SHP77 treated with DMSO at 0.1 percent for 48 hours (cell line): ENCODE measurements at places on chromosomes 11 and 22.

GRCh38 chr11:134481135-134481534, 69.1 kb upstream of the B3GAT1 start:
- no peak for DNase-seq

GRCh38 chr11:66970807-66971442, 4.2 kb upstream of the C11orf86 start:
- no peak for DNase-seq

DNA sequence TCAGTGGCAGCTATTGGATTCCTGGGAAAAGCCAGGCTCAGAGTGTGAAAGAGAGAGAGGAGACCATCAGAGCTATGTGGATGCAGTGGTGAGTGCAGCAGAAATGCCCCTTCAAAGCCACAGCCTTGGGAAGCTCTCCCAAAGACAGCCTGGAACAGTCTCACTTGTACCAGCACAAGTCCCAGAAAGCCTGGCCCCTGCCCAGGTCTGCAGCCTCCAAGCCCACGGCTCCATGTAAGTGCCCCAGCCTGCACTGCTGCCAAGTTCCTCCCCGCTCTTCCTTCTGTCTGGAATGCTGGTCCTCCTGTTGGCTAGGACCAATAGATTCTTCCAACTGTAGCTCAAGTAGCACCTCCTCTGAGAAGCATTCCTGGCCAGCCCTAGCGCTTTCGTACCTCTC, 539.7 kb downstream of the MIAT start:
- DNase-seq: no peak

DNA sequence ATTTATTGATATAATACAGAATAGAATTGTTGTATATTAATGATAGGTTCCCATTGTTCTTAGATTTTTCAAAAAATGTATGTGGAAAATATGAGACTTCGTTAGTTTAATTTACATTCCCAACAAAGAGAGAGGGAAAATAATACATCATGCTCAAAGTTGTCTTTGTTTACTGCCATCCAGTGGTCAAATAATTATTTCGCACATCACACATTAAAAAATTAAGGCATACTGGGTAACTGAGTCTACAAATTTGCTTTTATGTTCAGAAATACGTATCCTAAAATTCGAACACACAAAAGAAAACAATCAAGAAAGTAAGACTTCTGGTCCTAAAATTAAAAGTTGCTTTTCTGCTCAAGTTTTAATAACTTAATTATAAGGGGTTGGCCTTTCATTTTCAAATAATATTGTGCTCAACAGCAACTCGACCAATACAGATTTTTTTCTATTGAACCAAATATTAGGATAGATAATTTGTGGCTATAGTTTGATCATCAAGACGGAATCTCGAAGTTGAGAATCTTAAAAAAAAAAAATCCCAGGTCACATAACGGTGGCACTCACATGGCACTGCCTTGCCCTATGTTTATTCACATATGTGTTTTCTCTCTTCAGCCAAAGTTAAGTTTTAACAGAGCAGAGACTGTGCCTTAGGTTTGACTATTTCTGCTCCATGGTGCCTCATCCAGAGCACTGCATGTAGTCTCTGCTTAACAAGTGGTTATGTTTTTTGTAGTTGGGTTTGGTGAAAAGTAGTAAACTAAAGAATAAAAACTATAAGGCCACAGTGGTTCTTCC, 12.3 kb downstream of the PDGFD start:
- no peak for DNase-seq

GRCh38 chr22:19271273-19271855, 20.2 kb downstream of the CLTCL1 start:
- no peak for DNase-seq

- no peak for DNase-seq
Observed at GRCh38 chr11:93289782-93290463, 40.6 kb upstream of the DEUP1 start.

- no peak for DNase-seq
Observed at GRCh38 chr11:30852091-30852490, 265.9 kb upstream of the MPPED2 start.

DNA sequence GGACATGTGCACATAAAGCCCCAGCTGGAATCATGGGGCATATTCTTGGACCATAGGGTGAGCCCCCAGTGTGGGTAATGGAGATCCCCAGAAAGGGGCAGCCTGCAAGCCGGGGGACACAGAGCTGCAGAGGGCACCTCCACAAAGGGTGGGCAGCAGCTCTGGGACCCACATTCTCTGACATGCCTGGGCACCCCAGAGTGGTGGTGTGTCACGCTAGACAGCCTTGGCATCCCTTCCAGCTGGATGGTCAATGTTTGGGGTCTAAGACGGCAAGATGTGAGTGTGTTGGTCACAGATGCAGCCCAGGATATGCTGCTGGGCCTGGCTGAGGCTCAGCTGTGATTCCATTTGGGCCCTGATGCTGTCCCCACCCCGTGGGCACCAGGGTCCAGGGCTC, 9.7 kb downstream of the ADORA2A start:
- DNase-seq: no peak

DNA sequence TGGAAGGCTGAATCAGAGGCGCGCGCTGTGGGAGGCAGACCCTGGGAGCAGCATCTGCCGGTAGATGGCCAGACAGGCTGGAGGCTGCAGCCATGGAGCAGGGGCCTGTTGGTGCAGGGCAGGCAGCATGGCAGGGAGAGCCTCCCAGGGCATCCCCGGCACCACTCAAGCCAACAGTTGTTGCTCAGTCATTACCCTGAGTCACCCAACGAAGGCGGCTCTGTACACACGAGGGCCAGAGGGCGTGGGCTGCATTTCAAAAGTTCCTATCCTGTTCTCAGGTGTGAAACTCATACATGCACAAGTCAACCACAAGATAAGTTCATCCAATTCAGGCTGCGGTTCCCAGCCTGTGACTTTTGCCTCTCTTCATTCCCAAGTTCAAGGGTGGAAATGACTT, 2.6 kb downstream of the ANO1 start:
- no peak for DNase-seq

GRCh38 chr11:19614370-19614940, 98.2 kb upstream of the NAV2 start:
- no peak for DNase-seq

DNA sequence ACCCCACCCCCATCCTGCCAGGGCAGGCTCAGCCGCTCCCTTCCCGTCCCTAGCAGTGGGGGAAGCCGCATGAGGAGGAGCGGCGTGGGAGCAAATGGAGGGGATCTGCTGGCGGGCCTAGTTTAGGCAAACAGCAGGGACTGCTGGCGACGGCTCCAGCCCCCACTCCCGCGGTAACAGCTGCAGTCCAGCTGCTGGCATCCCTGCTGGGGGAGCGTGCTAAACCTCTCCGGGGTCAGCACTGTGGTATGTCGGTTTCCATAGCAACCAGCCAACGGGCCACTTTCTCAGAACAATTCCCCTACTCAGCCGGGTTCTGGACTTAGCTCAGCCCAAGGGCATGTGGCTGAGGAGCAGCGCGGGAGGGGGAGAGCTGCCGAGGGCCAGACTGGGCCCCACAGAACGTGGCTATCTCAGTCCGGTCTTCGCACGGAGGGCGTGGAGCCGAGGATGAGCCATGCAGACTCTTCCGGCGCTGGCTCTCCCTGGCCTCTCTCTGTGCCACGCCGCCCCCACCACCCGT, 98.8 kb downstream of the PKNOX2 start:
- DNase-seq: no peak
